ENCODE measurements at places on chromosomes 1 and 21. TPM values are rescaled to one million over a fixed set of nuclear protein-coding genes. Genes with fewer than 3 reads are reported as not detected.

MFAP2 gene
- 0.55 TPM for total RNA-seq

C1orf56 gene
- 6.9 TPM for total RNA-seq

PGD gene
- total RNA-seq, result 1,299 TPM

ZSCAN20 gene
- 1.9 TPM for total RNA-seq

OR2AK2 gene
- not detected for total RNA-seq

FALEC gene
- not detected for total RNA-seq

C4BPA gene
- total RNA-seq, result 0.48 TPM

KCNJ15 gene
- total RNA-seq, result 0.26 TPM

NCF2 gene
- total RNA-seq, result 2.5 TPM

CRYZL1 gene
- 12.9 TPM for total RNA-seq

C1orf167 gene
- total RNA-seq, result not detected

C1orf53 gene
- total RNA-seq, result 7.7 TPM

FAM177B gene
- not detected for total RNA-seq

NHLH1 gene
- 0.35 TPM for total RNA-seq

LEFTY2 gene
- 0.09 TPM for total RNA-seq

NBPF6 gene
- total RNA-seq, result not detected

LCE1E gene
- 0.08 TPM for total RNA-seq

TMPRSS15 gene
- not detected for total RNA-seq

SPRR4 gene
- not detected for total RNA-seq

OR2L5 gene
- not detected for total RNA-seq

ADGRB2 gene
- 7.7 TPM for total RNA-seq

PLA2G2F gene
- total RNA-seq, result not detected

ACTL8 gene
- total RNA-seq, result 1.9 TPM

CERS2 gene
- 265 TPM for total RNA-seq

C8A gene
- total RNA-seq, result not detected

CFAP141 gene
- total RNA-seq, result not detected

CRYAA gene
- total RNA-seq, result not detected

LCK gene
- total RNA-seq, result 0.07 TPM

TSPEAR gene
- total RNA-seq, result not detected

SPOCD1 gene
- total RNA-seq, result 8.0 TPM

TMEM79 gene
- 10.2 TPM for total RNA-seq

PTAFR gene
- 0.31 TPM for total RNA-seq

APOBEC4 gene
- not detected for total RNA-seq

SMCP gene
- total RNA-seq, result not detected

NLRP3 gene
- not detected for total RNA-seq

OBSCN gene
- total RNA-seq, result 5.8 TPM

AJAP1 gene
- not detected for total RNA-seq

CYP4X1 gene
- 0.03 TPM for total RNA-seq

SEMA4A gene
- total RNA-seq, result 0.44 TPM

VAMP3 gene
- total RNA-seq, result 63.1 TPM

OR2T11 gene
- total RNA-seq, result not detected

SYT11 gene
- 1.7 TPM for total RNA-seq

KRTAP21-2 gene
- total RNA-seq, result not detected

IGSF8 gene
- total RNA-seq, result 9.9 TPM

CLDN14 gene
- total RNA-seq, result 0.46 TPM

LIPI gene
- total RNA-seq, result not detected

SPRR2E gene
- total RNA-seq, result not detected

NUP210L gene
- total RNA-seq, result not detected

MEGF6 gene
- total RNA-seq, result 10.3 TPM

ZMYND12 gene
- total RNA-seq, result 0.49 TPM

LRIF1 gene
- total RNA-seq, result 20.2 TPM

SORT1 gene
- 4.4 TPM for total RNA-seq

CFHR5 gene
- total RNA-seq, result not detected

CELA2A gene
- total RNA-seq, result not detected

ACTA1 gene
- not detected for total RNA-seq

PGLYRP3 gene
- total RNA-seq, result not detected

CD101 gene
- 0.56 TPM for total RNA-seq
